ENCODE measurements at places on chromosomes 1 and 21.

GRCh38 chr1:197799271-197799670 lies 24.0 kb upstream of the DENND1B start:
- no peak for DNase-seq

GRCh38 chr1:53652441-53653199 lies 86.3 kb downstream of the GLIS1 start:
- no peak for DNase-seq

DNA sequence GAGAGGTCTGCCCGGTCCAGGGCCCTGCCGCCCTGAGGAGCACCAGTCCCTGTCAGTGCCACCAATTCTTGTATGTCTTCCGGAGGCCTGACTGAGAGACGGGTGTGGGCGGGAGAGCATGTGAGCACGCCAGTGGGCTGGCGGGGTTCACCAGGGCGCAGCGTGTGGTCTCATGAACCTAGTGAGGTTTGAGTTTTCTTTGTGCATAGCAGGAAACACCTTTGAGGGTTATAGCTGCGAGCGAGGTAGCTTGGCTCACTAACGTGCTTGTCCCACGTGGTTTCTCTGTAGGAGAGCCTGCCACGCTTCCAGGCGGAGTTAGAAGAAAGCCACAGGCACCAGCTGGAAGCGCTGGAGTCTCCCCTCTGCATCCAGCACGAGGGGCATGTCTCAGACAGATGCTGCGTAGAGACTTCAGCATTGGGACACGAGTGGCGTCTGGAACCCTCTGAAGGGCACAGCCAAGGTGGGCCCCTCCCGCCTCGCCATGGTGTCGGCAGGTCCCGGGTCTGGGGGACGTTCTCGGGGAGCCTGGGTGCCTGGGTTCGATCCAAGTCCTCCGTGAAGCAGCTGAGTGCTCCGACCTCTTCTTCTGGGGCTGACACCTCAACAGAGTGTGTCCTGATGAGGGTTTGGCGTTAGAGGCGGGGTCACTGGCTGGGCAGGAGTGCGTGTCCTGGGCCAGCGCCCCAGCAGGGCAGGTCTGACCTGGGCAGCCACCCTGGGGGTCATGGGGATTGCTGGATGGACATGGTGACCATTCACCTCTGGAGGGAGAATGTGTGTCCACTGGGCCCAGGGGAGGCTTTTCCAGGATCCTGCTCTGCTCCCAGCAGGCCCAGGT lies 31.4 kb downstream of the PCNT start:
- no peak for DNase-seq

DNA sequence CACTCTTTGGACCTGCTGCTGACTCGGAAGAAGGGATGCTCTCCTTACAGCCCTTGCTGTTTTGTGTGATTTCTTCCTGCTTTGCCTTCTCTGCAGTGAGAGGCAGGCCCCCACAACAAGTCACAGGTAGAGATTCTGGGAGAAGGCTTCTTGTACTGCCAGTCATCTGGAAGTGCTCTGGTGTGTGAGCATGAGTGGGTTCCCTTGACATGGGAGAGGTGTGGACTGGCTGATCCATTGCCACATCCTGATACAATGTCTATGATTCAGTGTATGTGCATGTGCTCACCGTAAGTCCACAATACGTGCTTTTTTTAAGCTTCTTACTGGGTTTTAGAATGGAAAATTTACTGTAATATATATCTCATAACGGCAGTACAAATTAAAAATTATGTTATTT lies 46.0 kb upstream of the PLA2G4A start:
- no peak for DNase-seq

DNA sequence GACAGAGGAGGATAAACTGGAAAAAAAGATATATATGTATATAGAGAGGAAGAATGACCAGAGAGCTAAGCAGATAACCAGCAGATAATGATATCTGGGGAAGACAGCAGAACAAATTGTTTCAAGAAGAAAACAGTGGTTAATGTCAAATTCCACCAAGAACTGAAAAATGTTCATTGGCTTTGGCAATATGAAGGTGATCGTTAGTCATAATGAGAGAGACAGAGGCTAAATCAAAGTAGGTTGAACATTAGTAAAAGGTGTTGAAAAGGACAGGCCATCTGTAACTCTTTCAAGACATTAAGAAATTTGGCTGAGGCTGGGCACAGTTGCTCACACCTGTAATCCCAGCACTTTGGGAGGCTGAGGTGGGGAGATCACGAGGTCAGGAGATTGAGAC lies 25.3 kb upstream of the CR2 start:
- no peak for DNase-seq

DNA sequence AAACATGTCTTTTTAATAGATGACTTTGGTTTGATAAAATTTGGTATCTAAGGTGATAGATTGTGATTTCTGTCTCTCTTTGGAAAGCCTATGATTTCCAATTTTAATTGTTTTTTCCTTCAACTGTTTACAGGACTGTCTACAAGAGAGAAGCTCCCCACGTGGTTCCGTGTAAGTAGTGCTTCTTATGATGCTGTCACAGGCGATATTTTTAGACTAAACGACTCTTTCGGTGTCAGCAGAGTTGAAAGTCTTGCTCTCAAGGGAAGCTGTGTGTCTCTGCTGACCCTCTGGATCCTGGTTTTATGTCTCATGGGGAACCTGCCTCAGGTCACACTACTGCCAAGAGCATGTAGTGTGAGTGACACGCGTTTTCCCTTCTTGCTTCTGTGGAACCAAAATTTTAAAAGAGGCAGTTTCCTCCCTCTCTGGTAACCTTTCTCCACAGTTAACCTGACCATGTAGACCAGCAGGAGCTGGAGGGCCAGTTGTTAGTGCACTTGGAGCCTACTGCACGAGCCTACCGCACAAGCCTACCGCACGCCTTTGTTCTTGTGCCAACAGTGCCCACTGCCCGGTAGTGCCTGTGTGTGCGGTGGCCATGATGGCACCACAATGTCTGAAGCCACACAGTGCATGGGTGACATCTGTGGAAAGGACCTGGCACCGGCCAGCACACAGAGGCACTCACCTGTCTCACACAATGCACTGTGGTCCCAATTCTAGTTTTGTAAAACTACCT lies 91.9 kb downstream of the PCBP3 start:
- no peak for DNase-seq

DNA sequence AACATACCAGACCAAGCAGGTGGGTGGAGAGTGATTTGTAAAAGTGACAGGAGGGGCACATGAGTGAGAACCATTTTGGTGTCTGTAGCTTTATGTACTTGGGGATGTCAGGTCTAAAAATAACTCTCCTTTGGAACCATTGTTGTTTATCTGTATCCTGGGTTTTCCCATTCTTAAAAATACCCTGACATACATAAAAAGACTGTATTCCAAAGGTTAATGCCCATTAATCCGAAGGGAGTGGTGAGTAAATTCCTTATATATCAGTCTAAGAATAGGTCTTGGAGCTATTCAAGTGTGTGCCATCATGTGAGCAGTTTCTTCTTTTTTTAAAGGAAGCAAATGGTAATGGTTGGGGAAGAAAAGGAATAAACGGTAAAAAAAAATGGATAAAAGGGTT lies 117.5 kb downstream of the TGFB2 start:
- no peak for DNase-seq

DNA sequence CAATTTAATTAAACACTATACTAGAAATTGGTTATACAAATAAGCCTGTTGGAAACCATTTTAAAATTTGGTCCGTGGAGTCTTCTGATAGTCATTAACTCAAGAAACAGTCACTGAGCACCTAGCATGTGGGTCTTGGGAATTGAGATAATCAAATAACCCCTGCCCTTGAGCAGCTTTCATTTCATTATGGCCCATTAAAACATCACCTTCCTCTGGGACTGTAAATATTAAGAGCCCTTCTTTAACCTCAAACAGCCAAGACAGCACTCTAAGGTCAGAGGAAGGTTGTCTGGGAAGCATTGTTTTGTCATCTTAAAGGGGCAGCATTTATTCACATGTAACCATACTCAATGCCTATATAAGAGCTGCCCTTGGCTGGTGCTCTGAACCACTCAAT lies 610.3 kb upstream of the USP24 start:
- DNase-seq = no peak

- DNase-seq = no peak
These were observed 79.4 kb upstream of the POU3F1 start for GRCh38 chr1:38125837-38126520.

DNA sequence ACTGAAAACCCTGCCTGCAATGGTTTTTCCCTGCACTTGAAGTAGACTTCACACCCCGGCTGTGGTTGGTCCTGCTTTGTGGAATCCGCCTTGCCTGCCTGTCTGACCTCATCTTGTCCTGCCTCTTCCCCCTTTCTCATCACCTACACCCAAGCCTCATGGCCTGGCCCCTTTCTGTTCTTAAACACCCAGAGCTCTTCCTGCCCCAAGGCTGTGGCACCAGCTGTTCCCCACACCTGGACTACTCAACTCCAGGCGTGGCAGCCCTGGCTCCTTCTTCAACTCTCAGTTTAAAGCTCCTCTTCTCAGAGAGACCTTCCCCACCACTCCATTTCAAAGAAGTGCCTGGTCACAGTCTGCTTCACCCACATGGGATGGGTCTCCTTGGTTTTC lies 27.0 kb downstream of the KIAA1614 start:
- DNase-seq = no peak

DNA sequence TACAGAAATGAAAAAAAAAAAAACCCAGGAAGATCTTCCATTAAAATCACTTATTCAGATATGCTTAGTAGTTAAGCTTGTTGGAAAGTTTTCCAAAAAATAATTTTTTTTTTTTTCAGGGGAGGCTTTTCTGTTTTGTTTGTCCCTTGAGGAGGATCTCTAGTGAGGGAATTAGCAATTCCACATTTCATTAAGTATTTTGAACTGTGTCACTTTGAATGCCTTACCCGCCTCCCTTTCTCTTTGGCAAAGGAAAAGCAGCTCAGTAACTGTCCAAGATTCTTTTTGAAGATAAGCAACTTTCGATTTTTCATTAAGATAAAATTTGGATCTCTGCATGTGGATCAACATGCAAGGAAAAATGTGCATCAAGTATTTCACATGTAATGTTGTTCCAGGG lies 1.8 kb downstream of the NTNG1 start:
- DNase-seq = no peak

DNA sequence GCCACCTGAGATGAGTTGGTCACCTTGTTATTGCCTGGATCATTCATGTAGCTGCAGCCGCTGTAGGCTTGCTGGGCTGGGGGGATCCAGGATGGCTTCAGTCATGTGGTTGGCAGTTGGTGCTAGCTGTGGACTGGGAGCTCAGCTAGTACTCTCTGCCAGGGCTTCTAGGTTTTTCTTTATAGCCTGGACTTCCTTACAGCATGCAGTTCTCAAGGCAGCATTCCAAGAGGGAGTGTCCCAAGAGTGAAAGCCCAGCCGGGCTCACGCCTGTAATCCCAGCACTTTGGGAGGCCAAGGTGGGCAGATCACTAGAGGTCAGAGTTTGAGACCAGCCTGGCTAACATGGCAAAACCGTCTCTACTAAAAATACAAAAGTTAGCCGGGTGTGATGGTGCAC lies 23.7 kb upstream of the ACTL8 start:
- DNase-seq = no peak

GRCh38 chr21:46346296-46347202 lies 22.6 kb downstream of the PCNT start:
- no peak for DNase-seq

GRCh38 chr1:183432548-183432875 lies 14.3 kb upstream of the NMNAT2 start:
- no peak for DNase-seq

DNA sequence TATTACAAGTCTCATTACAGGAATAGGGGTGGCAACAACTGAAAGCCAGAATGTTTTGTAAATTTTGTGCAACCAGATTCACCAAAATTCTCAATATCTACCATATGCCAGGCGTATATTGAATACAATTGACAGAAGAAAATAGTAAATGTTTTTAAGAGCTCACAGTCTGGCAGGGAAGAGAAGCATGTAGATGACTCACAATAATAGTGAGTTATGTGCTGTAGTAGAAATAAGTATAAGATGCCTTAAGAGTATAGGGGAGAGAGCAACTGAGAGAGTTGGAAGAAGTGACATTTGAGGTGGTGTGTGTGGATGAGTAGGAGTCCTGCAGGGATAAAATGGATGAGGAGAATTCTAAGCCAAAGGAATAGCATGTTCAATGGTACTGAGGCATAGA lies 170.5 kb upstream of the FGGY start:
- DNase-seq = no peak

- no peak for DNase-seq
These were observed 54.7 kb downstream of the CD2 start for GRCh38 chr1:116808848-116809508.

DNA sequence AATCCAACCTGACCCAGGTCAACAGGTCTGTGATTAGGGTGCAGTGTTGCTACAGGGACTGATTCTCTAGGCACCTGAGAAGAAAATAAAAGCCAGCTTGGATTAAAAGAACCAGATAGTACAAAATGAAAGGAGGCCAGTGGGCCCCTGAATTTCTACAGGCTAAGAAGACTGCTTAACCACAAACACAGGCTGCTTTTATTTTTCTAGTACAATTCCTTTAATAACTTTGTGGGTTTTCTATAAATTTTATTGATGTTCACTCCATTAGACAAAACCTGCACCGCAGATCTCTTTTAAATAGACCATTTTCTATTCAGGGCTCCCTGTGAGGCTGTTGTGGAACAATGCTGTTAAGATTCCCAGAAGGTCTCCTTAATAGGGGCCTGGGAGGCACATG lies 9.7 kb upstream of the PRMT2 start:
- DNase-seq = no peak

GRCh38 chr1:203144661-203145060 lies 17.1 kb downstream of the ADORA1 start:
- no peak for DNase-seq

DNA sequence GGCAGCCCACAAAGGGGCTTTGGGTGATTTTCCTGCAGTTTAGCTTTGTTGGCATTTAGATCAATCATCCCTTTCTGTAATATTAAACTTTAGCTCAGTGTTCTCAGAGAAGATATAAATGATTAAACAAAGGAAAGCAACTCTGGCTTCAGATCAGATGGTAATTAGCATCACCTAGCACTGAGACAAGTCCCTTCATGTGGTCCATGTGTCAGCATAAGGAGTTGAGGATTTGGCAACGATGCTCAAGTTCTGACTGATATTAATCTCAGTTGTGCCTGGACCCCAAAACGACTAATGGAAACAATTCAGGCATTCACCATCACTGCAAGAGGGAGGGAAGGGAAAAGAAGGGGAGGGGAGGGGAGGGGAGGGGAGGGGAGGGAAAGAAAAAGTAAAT lies 60.4 kb downstream of the SEC16B start:
- DNase-seq = no peak

DNA sequence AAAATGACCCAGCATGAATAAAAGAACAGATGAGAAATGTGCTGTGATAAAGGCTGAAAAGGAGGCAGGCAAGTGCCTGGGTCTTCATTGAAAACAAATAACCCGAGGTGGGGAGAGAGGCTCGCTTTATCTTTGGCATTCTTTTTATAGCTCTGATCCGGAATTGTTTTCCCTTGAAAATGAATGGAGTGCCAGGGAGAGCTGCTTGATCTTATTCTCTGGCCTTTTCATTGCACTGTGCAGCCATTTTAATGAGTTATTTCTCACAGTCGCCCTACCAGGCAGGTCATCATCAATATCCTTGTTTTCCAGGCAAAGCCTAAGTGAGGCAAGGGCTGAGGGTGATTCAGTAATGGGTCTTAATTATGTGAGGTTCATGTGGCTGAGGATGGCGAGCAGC lies 39.8 kb upstream of the HLX start:
- no peak for DNase-seq
